Germinal center (tissue), 1 donor: ENCODE measurements at places on chromosomes 11 and 22.

DNA sequence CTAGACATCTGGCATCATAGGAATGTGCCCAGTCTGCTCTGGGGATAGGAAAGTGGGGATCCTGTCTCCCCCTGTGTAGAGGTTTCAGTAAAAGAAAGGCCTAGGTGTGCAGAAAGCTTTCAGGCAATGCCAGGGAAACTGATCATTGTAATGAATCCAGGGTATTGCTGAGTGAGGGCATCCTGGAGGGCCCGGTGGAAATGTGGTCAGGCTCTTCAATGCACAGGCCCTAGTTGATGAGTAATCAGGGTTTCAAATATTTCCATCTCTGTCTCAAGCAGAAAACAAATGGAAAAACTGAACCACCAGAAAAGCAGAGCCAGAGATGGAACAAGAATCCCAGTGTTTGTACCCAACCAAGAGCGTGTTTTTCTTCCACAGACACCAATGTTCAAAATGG, 2.0 kb downstream of the CD3E start:
- DNase-seq = no peak

DNA sequence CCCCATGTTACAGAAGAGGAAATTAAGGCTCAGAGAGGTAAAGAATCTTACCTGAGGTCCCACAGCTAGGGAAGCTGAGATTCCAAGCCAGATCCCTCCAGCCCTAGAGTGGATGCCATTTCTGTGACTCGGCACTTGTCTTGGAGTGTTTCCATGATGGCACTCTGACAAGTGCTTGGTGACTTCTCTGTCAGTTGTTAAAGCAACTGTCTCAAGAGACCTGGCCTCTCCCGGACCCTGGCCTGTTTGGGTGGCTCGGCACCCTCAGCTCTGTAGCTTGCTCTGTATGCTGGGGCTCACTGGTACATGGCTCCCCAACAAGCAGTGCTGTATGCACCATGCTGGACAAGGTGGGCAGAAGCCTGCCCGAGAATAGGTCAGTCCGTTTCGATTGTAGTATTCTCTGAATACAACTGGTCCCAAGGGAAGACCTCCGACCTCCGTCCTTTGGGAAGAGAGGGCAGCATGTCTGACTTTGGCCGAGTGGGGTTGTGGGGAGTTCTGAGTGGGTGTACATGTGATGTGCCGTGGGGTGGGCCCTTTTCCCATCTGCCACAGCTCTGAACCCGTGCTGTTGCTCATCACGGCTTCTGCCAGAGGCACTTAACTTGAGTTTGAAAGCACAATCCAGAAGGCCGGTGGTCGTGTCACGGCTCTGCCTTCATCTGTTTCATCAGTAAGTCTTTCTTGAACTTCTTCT, 12.4 kb downstream of the ACO2 start:
- DNase-seq = no peak

DNA sequence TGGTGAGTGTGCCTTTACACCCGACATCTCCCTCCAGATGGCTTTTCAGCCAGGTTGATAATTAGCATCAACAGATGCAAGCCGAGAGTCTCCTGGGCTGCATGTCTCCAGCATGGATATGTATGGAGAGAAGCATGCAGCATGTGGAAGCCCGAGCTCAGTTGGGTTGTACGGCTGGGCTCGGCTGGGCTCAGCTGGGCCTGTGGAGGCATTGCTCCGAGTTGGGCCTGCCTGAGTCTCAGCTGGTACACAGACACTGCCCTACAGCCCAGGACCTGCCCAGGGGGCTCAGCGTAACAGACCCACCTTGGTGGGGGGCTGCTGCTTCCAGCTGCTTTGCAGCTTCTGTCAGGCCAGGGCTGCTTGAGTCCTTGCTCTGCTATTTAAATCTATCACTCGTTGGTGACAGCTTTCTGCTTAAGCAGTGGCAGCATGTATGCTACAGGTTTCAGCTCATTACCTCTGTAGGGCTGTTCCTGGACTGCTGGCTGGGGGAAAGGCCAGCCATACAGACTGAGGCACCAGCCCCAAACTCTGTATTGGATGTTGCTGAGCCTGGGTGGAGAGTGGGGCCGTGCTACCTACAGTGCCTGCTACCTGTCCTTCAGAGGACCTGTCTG, 115.5 kb downstream of the TEAD1 start:
- DNase-seq = no peak

GRCh38 chr11:29300420-29300819, 716.4 kb downstream of the KCNA4 start:
- DNase-seq = no peak

DNA sequence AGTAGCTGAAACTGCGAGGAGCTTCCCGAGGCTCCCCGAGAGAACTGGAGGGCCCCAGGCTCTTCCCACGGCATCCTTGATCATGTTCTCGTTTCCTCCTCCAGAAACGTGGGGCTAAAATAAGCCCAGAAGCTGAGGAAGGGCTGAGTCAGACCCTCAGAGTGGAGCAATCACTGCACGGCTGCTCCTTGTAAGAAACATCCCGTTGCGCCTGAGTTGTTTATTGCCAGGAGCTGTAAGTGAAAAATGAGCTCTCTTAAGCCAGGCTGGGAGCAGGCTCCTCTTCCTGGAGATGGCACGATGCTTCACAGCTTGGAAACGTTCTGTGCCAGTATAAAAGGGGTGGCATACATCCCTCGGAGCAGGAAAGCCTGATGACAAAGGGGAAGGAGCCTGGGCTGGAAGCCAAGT, 47.3 kb upstream of the SYN3 start:
- no peak for DNase-seq

DNA sequence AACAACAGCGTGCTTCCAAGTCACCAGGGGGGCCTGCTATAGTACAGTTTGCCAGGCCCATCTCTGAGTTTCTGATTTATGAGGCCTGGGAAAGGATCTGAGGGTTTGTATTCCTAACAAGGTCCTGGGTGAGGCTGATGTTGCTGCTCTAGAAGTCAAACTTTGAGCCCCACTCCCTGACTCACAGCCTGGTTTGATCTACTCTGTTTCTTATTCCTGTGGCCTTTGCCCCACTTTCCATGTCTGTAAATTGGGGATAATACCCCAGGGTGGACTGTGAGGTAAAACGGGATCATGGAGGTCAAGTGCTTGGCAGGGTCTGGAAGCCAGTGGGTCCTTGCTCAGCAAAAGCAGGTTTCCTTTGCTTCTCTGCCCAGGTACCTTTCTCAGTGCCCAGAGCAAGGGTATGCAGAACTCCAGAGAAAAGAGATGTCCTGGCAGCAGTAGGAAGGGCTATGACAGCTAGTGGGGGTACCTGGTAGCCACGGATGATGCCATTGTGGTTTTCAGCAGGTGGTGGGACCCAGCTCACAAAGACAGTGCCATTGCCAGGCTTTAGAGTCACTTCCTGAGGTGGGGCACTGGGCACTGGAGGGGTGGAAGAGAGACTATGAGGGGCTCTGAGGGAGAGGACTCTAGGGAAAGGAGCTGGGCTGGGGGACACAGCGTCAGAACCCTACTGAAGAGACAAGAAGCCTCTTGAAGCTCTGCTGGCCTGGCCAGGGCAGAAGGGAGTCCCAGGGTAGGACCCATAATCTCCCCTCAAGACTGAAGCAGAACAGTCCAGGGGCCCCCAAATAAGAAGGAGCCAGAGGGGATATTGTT, 2.8 kb downstream of the ROBO4 start:
- no peak for DNase-seq

GRCh38 chr22:38973289-38974169, 8.6 kb upstream of the APOBEC3B start:
- peak; percentile 65 for DNase-seq

- peak; percentile 89 for DNase-seq
Measured at GRCh38 chr11:64894070-64894811, 15.8 kb upstream of the EHD1 start.

DNA sequence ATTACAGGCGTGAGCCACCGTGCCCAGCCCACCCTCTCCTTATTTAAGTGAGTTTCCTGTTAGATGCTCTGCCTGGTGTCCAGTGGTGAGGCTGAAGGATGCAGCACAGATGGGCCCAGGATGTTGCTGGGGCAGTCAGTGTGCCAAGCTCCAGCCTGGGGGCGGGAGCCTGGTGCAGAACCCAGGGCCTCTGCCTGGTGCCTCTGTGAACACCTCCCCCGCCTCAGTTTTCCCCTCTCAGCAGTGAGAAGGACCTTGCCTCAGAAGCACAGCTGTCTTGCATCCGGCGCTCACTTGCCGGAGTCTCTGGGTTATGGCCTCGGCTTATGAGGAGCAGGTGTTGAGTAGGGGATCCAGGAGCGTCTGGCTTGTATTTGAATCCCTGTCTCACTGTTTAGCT, 116.2 kb downstream of the KIAA1671 start:
- DNase-seq = no peak

- DNase-seq = no peak
Measured at GRCh38 chr11:62108971-62109404, 14.8 kb upstream of the INCENP start.
